ENCODE measurements at places on chromosomes 1 and 21.

- no peak for DNase-seq
These were observed 246.9 kb upstream of the IRF2BP2 start for GRCh38 chr1:234856845-234857245.

DNA sequence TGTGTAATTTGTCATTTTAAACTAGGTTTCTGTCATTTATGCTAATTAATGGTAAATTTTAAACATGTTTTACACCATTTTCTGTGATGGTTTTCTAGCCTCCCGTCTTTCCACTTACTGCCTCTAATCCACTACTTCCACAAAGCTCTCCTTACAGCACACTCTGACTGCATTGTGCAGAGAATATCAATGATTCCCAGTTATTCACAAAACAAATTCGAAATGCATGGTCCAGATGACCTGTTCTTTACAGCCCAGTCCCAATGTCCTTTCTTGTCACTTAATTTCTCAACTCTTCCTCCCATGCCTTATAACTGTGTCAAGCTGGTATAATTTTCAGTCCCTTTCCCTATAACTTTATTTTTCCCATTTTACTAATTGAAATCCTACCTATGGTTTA lies 770.5 kb downstream of the USP25 start:
- no peak for DNase-seq

- no peak for DNase-seq
These were observed 825 bp downstream of the FABP3 start for GRCh38 chr1:31372051-31372450.

DNA sequence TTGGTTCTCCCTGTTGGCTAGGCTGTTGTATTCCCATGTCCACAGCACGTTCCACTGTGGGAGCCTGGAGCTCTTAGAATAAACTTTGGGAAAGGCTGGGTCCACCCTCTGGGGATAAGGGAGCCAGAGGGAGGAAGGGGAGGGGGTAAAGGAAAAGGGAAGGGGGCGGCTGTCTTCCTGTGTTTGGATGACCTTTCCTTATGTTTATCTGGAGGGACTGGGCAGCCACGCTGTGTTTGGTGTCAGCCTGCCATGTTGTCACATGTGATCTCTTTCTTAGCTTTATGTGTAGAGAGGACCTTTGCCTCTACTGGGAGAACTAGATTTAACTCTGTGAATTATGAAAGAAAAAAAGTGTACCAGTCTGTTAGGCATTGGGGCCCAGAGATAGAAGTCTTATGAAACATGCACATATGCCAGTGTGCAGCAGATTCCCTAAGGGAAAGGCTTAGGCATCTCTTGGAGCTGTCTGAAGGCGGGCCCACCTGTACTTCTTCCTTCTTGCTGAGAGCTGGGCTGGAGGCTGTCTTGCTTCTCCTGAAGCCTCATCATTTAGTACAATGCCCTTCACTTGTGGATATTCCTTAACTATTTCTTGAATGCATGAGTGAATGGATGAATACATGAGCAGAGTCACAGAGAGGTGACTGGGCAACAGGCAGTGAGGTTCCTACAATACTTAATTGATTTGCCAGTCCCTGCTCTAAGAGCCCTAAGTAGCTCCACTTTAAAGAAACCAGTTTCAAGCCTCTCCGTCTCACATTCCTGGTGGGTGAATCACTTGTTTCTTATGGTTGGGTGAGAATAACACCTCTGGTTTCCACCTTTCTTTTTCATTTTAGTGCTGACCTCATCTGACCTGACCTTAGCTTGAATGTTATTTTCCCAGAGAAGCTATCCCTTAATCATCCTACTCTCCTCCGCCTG lies 62.5 kb upstream of the ARHGAP29 start:
- DNase-seq, result no peak

GRCh38 chr21:41972511-41973205 lies 18.8 kb upstream of the C2CD2 start:
- no peak for DNase-seq

DNA sequence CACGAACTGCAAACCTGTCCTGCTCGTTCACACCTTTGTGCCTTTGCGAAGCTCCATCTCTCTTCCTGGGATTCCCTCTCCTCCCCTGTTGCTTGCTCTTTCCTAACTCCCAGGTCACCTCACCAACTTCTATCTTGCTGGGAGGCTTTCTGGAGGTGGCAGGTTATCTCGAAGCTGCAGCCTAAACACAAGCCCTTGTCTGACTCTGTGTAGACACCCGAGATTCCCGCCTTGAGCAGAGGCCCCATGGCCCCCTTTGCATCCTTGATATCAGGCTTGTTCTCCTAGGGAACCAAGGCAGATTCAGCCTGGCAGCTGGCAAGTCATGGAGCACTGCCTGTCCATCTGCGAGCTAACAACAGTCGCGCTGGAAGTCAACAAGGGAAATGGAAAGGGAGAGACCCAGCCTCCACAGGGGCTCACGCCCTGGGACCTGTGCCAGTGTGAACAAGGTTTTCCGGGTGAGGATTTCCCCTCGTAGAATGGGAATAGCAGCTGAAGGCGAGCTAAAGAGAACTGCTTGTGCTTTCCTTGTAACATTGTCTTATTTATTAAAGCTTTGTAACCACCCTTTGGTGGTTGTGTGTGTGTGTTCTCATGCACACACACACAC lies 109.5 kb upstream of the JUN start:
- DNase-seq, result no peak

- no peak for DNase-seq
These were observed 10.7 kb downstream of the TMEM63A start for GRCh38 chr1:225871359-225872074.

DNA sequence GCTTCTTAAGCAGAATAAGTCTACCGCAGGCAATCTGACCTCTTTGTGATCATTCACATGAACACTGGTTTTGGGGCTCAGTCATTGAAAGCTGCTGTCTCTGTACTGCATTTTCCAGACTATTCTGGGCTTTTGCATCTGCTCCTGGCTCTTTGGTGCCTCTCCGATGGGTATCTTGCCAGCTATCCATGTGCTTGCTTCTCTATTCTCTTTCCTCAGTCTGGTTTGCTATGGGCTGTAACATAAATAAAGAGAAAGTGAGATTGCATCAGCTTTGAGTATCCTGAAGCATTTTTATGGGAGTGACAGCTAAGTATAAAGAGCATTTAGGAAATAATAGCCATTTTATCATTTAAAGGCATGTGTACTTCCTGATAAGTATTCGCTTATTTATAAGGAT lies 70.7 kb downstream of the C1orf21 start:
- DNase-seq, result no peak

- DNase-seq, result no peak
These were observed 3.3 kb upstream of the CD55 start for GRCh38 chr1:207318072-207318619.

GRCh38 chr1:34787461-34788420 lies 5.1 kb upstream of the GJA4 start:
- DNase-seq, result no peak

- no peak for DNase-seq
These were observed 44.9 kb downstream of the SYNJ1 start for GRCh38 chr21:32682696-32683474.

- no peak for DNase-seq
These were observed 403.4 kb downstream of the NTNG1 start for GRCh38 chr1:107544285-107544684.

DNA sequence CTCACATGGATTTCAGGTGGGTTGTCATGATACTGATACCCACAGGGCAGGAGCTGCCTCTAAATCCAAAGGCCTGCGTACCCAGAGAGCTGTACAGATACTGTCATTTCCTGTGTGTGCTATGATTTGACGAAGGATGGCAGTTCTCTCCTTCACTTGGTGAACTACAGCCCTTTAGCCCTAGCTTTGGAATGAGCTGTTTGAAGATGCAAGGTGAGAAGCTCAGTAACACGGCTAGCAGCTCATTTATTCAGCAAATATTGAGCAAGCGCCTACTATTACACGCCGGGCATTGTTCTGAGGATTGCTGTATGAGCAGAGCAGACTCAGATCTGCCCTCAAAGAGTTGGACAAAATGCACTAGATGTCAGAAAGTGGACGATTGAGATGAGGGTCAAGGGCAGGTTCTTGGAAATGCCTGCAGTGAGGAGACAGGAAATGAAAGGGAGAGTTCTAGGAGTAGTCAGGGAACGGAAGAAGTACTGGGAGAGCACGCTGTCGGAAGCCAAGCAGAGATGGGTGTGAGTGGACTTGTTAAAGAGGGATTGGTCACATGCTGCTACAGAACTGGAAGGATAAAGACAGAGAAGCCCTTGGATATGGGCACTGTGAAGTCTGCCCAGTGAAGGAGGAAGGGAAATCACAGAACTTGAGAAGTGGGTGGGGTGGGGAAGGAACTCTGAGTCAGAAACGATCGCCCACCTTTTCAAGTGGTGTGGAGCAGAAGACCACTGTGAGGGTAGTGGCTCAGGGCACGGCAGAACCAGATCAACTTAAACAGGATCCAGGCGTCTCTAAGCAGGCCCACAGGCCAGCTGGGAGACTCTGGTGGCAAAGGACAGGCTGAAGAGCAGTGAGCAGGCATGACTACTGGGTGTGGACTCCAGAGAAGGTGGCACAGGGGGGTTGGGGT lies 7.1 kb downstream of the PTGFRN start:
- DNase-seq, result no peak

DNA sequence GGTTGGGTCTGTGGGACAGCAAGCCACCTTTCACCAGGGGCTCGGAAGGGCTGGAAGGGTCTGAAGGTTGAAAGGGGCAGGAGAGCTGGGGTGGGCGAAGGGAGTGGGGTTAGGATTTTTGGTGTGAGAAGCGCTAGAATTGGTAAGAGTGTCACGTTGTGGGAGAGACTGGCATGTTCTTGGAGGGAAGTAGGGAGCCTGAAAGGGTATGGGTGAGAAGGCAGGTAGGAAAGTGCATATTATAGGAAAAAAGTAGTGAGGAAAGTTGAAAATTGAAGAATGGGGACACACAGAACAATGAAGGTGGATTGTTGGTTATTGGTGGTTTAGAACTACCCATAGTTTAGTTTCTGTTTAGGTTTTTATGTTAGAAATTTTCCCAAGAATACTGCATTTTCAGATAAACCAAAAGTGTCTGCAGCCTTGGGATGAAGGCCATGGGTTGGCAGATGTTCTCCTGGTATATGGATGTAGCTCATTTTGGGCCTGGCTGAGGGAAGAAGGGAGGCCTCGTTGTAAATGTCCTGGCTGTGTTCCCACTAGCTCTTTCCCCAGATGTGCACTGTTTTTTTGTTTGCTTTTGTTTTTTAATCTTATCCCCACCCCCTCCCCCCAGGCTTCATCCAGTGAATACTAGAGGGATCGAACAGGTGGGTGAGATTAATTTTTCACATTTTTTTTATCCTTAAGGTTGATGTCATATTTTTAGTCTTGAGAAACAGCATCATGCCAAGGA lies 1.2 kb downstream of the LRRC42 start:
- no peak for DNase-seq

GRCh38 chr1:159121526-159121925 lies 45.0 kb upstream of the AIM2 start:
- no peak for DNase-seq

GRCh38 chr1:211483896-211484612 lies 7.9 kb downstream of the RD3 start:
- no peak for DNase-seq

DNA sequence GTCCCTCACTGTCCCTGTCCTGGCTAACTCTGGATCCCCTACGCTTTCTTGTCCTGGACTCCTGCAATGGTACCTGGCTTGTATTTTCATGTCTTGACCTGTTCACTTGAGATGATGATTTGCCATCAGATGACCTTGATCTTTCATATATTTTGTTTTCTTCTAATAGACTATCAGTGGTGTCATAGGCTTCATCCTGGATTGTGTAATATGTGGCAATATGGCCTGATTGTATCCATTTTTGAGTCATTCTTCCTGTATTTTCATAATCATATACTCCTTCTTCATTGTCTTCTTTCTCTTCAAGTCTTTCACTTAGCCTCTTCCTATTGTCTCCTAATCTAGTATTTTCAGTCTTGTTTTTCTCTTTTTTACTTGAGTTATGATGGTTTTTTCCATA lies 11.1 kb downstream of the FLG start:
- DNase-seq, result no peak

GRCh38 chr21:27475363-27475955 lies 508.6 kb upstream of the ADAMTS5 start:
- no peak for DNase-seq
